ENCODE measurements at places on chromosomes 2 and 18. TPM values are rescaled to one million over a fixed set of nuclear protein-coding genes. Genes with fewer than 3 reads are reported as not detected.

ANKRD30BL gene
- not detected for total RNA-seq

MC4R gene
- not detected for total RNA-seq

ARHGAP15 gene
- total RNA-seq = 2.0 TPM

FAM228A gene
- total RNA-seq = not detected

HOXD9 gene
- total RNA-seq = not detected

TXNDC2 gene
- not detected for total RNA-seq

EDAR gene
- total RNA-seq = not detected

ANO7 gene
- 8.1 TPM for total RNA-seq

DUSP11 gene
- total RNA-seq = 18.8 TPM

DTNA gene
- 41.1 TPM for total RNA-seq

TEKT4 gene
- total RNA-seq = not detected

RAB27B gene
- total RNA-seq = 0.40 TPM

BIN1 gene
- 41.7 TPM for total RNA-seq

MOCOS gene
- 1.4 TPM for total RNA-seq

RAMP1 gene
- total RNA-seq = not detected

SLC8A1 gene
- 7.7 TPM for total RNA-seq

CNRIP1 gene
- not detected for total RNA-seq

Data from endodermal cell (in vitro differentiated cells).